ENCODE measurements at places on chromosomes 16 and 17. TPM values are rescaled to one million over a fixed set of nuclear protein-coding genes. Genes with fewer than 3 reads are reported as not detected.

Gene SMIM5
- polyA plus RNA-seq = 0.36 TPM

Gene GAN
- polyA plus RNA-seq = 2.8 TPM

Gene SMIM36
- not detected for polyA plus RNA-seq

Gene RNF112
- polyA plus RNA-seq = not detected

Gene TEKT1
- not detected for polyA plus RNA-seq

Gene NOG
- 1.3 TPM for polyA plus RNA-seq

Gene TK1
- 7.0 TPM for polyA plus RNA-seq

Gene GPRC5C
- polyA plus RNA-seq = 0.18 TPM

Gene CDR2L
- not detected for polyA plus RNA-seq

Gene NEUROD2
- polyA plus RNA-seq = not detected

Gene PYY
- not detected for polyA plus RNA-seq

Gene TBC1D3I
- not detected for polyA plus RNA-seq

Gene KRTAP17-1
- not detected for polyA plus RNA-seq

Gene SAMD14
- 0.15 TPM for polyA plus RNA-seq

Gene SLC25A11
- 70.9 TPM for polyA plus RNA-seq

Gene PDILT
- not detected for polyA plus RNA-seq

Gene SLC12A3
- 1.6 TPM for polyA plus RNA-seq

Gene CHTF8
- 184 TPM for polyA plus RNA-seq

Gene E4F1
- polyA plus RNA-seq = 23.2 TPM

Gene SPEM3
- not detected for polyA plus RNA-seq

Gene CDRT4
- polyA plus RNA-seq = 0.50 TPM

Gene GUCY2D
- 0.18 TPM for polyA plus RNA-seq

Gene TP53TG3E
- polyA plus RNA-seq = not detected

Gene SLFN12L
- polyA plus RNA-seq = 1.9 TPM

Gene CDT1
- polyA plus RNA-seq = 0.20 TPM
